ENCODE measurements at places on chromosomes 4 and X. TPM values are rescaled to one million over a fixed set of nuclear protein-coding genes. Genes with fewer than 3 reads are reported as not detected.

ADH1A gene
- total RNA-seq = not detected

FAM133A gene
- not detected for total RNA-seq

UCP1 gene
- total RNA-seq = not detected

IL13RA1 gene
- 1.1 TPM for total RNA-seq

FHDC1 gene
- 0.10 TPM for total RNA-seq

CXCL6 gene
- total RNA-seq = not detected

TEC gene
- total RNA-seq = 2.2 TPM

ARHGAP6 gene
- total RNA-seq = not detected

METAP1 gene
- 44.5 TPM for total RNA-seq

PRDM8 gene
- total RNA-seq = 1.8 TPM

All from activated T-cell treated with anti-CD3 and anti-CD28 coated beads, Interleukin-2, amount 50 U/mL, for 72 hours (primary cell).